ENCODE measurements at places on chromosomes 13 and 19. TPM values are rescaled to one million over a fixed set of nuclear protein-coding genes. Genes with fewer than 3 reads are reported as not detected.

DNA sequence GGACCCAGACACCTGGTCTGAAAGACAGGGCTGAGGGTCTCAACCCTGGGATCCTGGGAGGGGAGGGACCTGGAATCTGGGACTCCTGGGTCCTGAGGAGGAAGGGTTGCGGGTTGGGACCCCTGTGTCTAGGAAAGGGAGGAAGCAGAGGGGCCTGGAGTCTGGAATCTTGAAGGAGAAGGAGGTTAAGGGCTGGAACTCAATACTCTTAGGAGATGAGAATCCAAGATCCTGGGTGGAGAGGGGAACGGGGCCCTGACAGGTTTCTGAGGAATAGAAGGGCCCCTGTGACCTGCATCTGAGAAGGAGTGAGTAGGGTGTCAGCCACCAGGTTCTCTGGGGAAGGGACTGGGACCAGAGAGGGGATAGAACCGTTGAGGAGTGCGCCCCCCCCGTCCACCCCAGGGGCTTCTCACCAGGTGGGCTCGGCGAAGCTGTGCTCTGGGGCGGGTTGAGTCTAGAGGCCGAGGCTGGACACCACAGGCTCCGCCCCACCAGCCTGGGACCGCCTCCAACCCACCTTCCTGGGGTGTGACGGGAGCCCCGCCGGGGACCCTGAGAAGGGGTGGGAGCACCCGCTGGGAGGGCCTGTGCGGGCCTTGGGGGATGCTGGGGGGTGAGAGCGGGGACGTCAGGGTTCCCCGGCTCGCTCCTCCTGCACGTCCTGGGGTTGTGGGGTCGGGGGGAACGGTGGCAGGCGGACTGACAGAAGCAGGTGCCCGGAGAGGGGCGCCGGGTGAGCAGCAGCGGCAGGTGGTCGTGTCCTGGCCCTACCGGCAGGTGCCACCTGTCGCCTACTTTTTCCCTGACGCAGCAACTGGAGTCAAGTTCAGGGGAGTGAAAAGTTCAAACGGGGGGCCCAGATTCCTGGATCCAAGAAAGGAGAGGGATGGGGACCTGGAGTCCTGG is at the start of gene MAMSTR:
TSS of gene MAMSTR (minus strand) at position 463 of the 909 bp plus-strand sequence. CDS start 694 bp downstream, outside the sequence.
- H3K4me1 ChIP-seq, result peaks cover 18% of the 10 kb centered on the region
- H3K36me3 ChIP-seq, result no peaks in the 10 kb centered on the region
- no peak for DNase-seq
- peak within 1 kb of the TSS; percentile 90 for H3K27ac ChIP-seq
- peak within 1 kb of the TSS; percentile 72 for H3K4me3 ChIP-seq
- no peaks in the 10 kb centered on the region for H3K27me3 ChIP-seq

The CEACAM1 gene
- 1.1 TPM for total RNA-seq

DNA sequence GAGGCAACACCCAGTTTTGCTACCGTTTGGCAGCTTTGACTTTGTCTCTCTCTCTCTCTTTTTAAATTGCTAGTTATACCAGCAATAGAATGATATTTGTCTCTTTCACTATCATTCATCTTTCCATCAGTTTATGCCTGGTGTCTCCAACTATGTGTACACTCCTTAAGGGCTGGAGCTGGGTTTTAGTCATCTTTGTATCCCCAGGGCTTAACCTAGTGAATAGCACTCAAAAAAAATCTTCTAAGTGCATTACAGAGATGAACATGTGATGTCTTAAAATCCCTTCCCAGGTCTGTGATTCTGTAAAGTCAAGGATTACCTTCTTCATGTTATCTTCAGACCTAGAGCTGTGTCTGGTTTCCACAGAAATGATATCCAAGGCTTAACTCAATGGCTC is 7.8 kb upstream of the UBL3 start:
- H3K27ac ChIP-seq, result no peak overlapping the region
- no peaks in the 10 kb centered on the region for H3K27me3 ChIP-seq
- no peak overlapping the region for H3K4me3 ChIP-seq
- no peak for DNase-seq

- peaks cover 28% of the 10 kb centered on the region for H3K4me1 ChIP-seq
- H3K36me3 ChIP-seq, result peaks cover 3% of the 10 kb centered on the region
- DNase-seq, result no peak
- H3K4me3 ChIP-seq, result peak overlapping the region; percentile 85
These were observed 332 bp downstream of the IRGQ start for GRCh38 chr19:43595605-43595998.

- H3K27ac ChIP-seq, result no peak overlapping the region
- no peaks in the 10 kb centered on the region for H3K36me3 ChIP-seq
- H3K27me3 ChIP-seq, result no peaks in the 10 kb centered on the region
- no peak overlapping the region for H3K4me3 ChIP-seq
- DNase-seq, result no peak
These were observed 30.3 kb downstream of the OXGR1 start for GRCh38 chr13:96963786-96964475.

The ZNF14 gene
- total RNA-seq, result 4.4 TPM

The KLHL1 gene
- total RNA-seq, result not detected

DNA sequence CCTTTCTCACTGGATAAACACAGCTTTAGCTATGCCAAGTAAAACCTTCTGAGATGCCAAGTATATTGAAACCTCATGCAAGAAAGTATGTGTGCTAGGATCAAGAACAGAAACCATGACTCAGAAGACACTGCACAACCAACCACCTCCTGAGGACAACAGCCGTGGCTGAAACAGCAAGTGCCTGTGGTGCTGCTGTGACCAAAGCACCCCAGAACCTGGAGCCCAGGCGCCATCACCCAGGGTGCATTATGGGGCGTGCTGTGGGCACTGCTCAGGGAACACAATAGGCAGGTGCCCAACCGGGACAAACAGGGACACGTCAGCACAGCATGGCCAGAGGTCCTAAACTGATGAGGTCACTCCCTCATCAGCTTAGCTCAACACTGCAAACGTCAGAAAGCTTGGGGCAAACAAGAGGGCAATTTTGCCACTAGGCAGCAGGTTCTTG is 101.3 kb upstream of the SLC15A1 start:
- no peak overlapping the region for H3K4me3 ChIP-seq
- H3K27me3 ChIP-seq, result no peaks in the 10 kb centered on the region
- H3K27ac ChIP-seq, result no peak overlapping the region
- DNase-seq, result peak; percentile 59
- no peaks in the 10 kb centered on the region for H3K36me3 ChIP-seq

The C19orf67 gene
- not detected for total RNA-seq

DNA sequence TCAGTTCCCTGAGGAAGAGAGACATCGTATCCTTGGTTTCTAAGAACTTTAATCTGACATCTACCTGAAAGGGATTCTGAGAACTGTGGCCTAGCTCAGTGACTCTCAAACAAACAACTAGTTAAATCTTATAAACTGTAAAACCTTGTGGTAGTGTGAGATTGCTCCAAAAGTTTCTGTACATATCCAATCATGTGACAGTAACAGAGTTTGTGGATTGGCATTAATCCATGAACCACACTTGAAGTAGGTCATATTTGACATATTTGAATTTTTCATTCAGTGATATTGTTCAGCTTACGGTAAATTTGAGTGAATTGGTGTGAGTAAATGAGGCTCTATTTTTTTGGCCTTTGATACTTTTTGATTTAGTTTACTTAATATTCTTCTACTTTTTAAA is 15.0 kb downstream of the TDRD3 start:
- no peaks in the 10 kb centered on the region for H3K4me1 ChIP-seq
- no peaks in the 10 kb centered on the region for H3K27me3 ChIP-seq
- no peak overlapping the region for H3K4me3 ChIP-seq
- peak; percentile 35 for DNase-seq
- H3K36me3 ChIP-seq, result no peaks in the 10 kb centered on the region

The ZNF274 gene
- 38.5 TPM for total RNA-seq

The SIGLEC6 gene
- not detected for total RNA-seq

DNA sequence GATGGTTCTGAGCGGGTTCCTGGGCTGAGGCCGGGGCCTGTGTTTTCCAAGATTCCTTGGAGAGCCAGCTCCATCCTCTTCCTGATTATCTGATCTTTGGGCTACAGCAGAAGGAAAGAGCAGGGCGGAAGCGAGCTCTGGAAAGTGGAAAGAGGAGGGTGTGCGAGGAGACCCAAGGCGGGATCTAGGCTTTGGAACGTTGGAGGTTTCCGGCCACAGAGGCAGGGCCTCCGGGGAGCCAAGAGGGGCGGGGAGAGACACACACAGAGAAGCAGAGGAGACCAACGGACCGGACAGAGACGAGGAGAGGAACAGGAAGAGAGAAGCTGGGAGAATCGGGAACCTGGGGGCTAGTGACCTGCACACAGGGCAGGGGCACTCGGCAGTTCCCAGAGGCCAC is at the start of gene CLEC11A:
TSS of gene CLEC11A (plus strand) at position 296 of the 400 bp plus-strand sequence. CDS start 162 bp downstream, outside the sequence.
- H3K36me3 ChIP-seq, result no peaks in the 10 kb centered on the region
- DNase-seq, result no peak
- H3K4me1 ChIP-seq, result peaks cover 8% of the 10 kb centered on the region
- peak within 1 kb of the TSS; percentile 53 for H3K4me3 ChIP-seq
- H3K27me3 ChIP-seq, result no peaks in the 10 kb centered on the region
- H3K27ac ChIP-seq, result no peak within 1 kb of the TSS

GRCh38 chr13:49610176-49610575 is 18.1 kb upstream of the ARL11 start:
- H3K27ac ChIP-seq, result no peak overlapping the region
- H3K4me3 ChIP-seq, result no peak overlapping the region
- no peak for DNase-seq
- no peaks in the 10 kb centered on the region for H3K36me3 ChIP-seq
- H3K4me1 ChIP-seq, result no peaks in the 10 kb centered on the region
- H3K27me3 ChIP-seq, result no peaks in the 10 kb centered on the region

GRCh38 chr19:4916292-4917082 is 7.2 kb downstream of the UHRF1 start:
- H3K4me3 ChIP-seq, result no peak overlapping the region
- DNase-seq, result no peak
- H3K27me3 ChIP-seq, result no peaks in the 10 kb centered on the region
- H3K36me3 ChIP-seq, result peaks cover 9% of the 10 kb centered on the region

GRCh38 chr19:3879656-3880055 is 829 bp upstream of the ATCAY start:
- H3K4me3 ChIP-seq, result no peak overlapping the region
- peaks cover 12% of the 10 kb centered on the region for H3K27me3 ChIP-seq
- no peak overlapping the region for H3K27ac ChIP-seq
- peaks cover 2% of the 10 kb centered on the region for H3K4me1 ChIP-seq
- no peak for DNase-seq

GRCh38 chr13:91802957-91803356 is 404.5 kb downstream of the GPC5 start:
- DNase-seq, result no peak
- no peaks in the 10 kb centered on the region for H3K36me3 ChIP-seq
- no peaks in the 10 kb centered on the region for H3K4me1 ChIP-seq
- no peaks in the 10 kb centered on the region for H3K27me3 ChIP-seq
- H3K4me3 ChIP-seq, result no peak overlapping the region
- no peak overlapping the region for H3K27ac ChIP-seq

- no peak overlapping the region for H3K27ac ChIP-seq
- no peaks in the 10 kb centered on the region for H3K27me3 ChIP-seq
- no peak for DNase-seq
- peaks cover 2% of the 10 kb centered on the region for H3K36me3 ChIP-seq
These were observed 18.6 kb downstream of the NDUFB7 start for GRCh38 chr19:14553042-14553938.

DNA sequence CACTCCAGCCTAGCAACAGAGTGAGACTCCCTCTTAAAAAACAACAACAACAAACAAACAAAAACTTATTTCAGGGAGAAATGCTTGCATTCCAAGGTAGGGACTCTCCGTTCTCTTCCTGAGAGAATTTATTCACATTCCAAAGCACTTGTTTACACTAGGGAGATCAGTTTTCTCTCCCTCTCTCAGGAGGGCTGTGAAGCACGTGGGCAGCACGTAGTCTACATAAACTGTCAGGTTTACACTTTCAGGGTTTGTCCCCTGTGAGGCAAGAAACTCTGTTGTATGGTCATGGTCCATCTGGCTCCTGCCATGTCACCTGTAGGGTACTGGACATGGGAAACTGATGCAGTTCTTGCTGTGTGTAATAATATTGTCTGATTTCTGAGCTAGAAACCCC is 31.6 kb downstream of the WDR87 start:
- H3K27me3 ChIP-seq, result no peaks in the 10 kb centered on the region
- no peaks in the 10 kb centered on the region for H3K36me3 ChIP-seq
- H3K27ac ChIP-seq, result no peak overlapping the region
- H3K4me3 ChIP-seq, result no peak overlapping the region
- peak; percentile 12 for DNase-seq

DNA sequence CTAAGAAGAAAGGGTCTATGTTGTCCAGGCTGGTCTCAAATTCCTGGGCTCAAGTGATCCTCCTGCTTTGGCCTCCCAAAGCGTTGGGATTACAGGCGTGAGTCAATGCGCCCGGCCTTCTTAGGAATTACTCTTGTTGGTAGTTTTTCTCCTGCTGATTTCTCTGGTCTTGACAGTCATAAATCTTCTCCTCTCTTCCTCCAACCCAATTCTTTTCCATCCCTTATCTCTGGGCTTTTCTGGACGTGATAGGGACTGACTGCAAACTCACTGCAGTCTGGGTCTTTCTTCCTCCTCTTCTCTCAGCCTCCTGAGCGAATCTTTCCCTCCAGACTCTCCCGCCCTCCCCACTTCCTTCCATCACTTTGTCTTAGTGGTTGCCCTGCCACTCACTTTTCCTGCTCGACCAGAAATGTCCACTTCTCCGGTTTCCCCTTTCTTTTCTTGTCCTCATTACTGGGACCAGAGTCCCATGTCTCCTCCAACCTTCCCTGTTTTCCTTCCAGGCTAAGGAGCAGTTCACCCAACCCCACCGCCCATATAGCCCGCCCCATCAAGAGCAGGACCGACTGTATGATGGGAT is 21.9 kb upstream of the TIMM44 start:
- no peak overlapping the region for H3K4me3 ChIP-seq
- no peak overlapping the region for H3K27ac ChIP-seq
- DNase-seq, result no peak
- H3K4me1 ChIP-seq, result no peaks in the 10 kb centered on the region
- H3K36me3 ChIP-seq, result peaks cover 23% of the 10 kb centered on the region

The IZUMO4 gene
- 5.6 TPM for total RNA-seq

- no peak overlapping the region for H3K27ac ChIP-seq
- DNase-seq, result no peak
- no peaks in the 10 kb centered on the region for H3K27me3 ChIP-seq
- no peak overlapping the region for H3K4me3 ChIP-seq
These were observed 207.6 kb upstream of the SERP2 start for GRCh38 chr13:44165889-44166496.

GRCh38 chr13:72970956-72971355 is 87.8 kb upstream of the KLF5 start:
- H3K4me1 ChIP-seq, result no peaks in the 10 kb centered on the region
- H3K27me3 ChIP-seq, result no peaks in the 10 kb centered on the region
- H3K36me3 ChIP-seq, result no peaks in the 10 kb centered on the region
- H3K27ac ChIP-seq, result no peak overlapping the region
- H3K4me3 ChIP-seq, result no peak overlapping the region

DNA sequence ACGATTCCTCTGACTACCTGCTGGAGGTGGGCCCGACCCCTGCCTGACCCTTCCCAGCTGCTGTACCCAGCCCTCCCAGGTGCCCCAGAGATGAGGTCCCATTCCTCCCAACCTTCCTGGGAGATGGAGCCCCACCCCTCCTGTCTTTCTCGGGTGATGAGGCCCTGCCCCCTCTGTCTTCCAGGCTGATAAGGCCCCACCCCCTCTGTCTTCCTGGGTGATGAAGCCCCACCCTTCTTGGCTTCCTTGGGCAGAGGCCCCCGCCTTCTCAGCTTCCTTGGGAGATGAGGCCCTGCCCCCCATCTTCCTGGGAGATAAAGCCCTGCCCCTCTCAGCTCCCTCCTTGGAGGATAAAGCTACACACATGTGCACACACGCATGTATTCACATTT is 47.9 kb downstream of the CERS4 start:
- no peak overlapping the region for H3K4me3 ChIP-seq
- no peaks in the 10 kb centered on the region for H3K4me1 ChIP-seq
- no peaks in the 10 kb centered on the region for H3K27me3 ChIP-seq
